ENCODE measurements at places on chromosomes 12 and 14.

DNA sequence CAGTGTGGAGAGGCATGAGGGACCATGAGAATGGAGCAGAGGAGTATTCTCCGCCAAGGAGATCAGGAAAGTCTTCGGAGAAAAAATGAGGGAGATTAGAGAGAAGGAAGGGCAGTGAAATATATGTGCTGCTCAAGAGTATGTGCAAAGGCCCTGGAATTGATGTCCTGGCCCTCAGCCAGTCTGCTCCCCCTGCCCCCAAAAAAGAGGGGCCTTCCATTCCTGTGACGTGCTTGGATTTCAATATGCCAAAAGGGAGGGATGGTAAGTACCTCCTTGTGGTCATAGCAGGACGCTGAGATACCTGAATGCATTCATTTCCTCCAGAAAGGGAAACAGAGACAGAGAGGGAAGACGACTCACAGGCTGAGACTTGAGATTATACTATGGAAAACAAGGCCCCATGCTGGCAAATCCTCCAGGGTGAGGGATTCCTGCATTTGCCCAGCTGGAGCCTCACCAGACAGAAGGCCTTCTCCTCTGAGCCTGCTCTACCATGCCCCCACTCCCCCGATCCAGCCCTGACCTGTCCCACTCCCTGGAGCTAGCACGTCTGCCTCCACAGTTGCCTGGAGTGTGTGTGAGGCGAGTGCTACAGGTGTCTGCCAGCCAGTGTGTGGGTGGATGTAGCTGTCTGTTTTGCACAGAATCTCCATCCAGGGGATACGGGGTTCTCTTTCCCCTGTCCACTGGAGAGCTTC lies 3.9 kb upstream of the RARG start:
- DNase-seq, result no peak

DNA sequence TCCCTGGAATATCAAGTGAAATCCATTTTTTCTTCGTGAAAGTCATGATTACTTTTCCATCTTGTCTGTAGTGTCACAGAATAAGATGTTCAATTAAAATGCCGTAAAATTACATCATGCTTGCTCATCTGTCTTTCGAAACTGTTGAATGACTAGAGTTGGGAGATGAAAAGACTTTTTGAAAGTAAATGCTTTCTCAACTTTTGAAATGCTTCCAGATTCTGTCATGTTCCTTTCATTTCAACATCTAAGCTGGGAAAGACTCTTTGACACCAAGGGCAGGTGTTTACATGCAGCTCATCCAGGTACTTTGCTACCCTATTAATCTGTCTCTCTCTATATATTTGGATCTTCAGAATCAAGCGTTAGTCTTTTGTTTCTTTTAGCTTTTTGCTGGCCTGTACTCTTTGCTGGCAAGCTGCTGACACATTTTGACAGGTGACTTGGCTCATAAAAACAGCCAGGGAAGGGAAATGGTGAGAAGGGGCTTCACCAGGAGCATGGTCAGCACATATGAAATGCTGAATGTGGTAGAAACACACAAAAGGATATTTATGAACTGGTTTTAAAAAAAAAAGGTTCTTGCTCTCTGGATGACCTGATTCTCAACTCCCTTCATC lies 77.0 kb upstream of the METAP2 start:
- no peak for DNase-seq

- peak; percentile 51 for DNase-seq
These were observed 1.7 kb downstream of the PRMT8 start for GRCh38 chr12:3492793-3493042.

DNA sequence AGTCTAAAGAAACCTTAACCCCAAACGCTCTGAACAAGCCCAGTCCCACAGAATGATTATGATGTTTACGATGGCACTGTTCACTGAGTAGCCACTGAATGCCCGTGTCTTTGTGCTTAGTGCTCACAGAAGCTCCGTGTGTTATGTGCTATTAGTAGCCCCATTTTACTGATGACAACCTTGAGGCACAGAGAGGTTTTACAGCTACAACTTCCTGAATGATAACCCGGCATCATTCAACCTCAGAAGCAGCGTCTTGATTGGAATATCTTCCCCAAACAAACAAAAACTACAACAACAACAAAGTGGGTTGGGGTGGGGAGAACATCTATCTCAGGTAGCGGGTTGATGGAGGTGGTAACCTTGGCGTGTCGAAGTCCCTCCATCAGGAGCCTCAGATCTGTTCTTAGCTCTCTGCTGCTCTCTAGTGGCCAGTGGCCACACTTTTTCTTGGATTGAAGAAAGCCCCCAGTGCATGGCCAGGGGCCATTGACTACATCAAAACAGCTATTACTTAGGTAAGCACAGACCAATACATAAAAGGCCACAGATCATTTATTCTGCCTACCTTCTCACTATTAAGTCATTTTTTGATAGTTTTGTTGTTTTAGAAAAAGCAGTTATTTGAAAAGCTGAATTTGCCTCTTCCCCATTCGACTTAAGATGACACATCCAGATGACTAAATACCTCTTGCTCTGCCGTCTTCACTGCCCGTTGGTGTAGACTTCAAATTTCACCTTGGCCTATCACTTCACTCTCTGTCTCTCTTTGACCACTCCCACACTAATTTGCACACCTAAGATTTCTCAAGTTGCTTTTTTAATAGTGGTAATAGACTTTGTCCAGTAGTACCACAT lies 376.9 kb downstream of the GALC start:
- DNase-seq, result peak; percentile 62

- no peak for DNase-seq
These were observed 1390.7 kb downstream of the FSCB start for GRCh38 chr14:43116341-43116740.

GRCh38 chr12:57154804-57155434 lies 7.5 kb upstream of the LRP1-AS start:
- DNase-seq, result no peak

Data from NCI-H146 (cell line).